ENCODE measurements at places on chromosomes 1 and 21.

- DNase-seq: peak; percentile 51
These were observed at the start of gene PPFIA4 for GRCh38 chr1:203026031-203026665. Gene PPFIA4 (plus strand): TSS chr1:203026491. CDS start chr1:203039009, 12,518 bp downstream.

DNA sequence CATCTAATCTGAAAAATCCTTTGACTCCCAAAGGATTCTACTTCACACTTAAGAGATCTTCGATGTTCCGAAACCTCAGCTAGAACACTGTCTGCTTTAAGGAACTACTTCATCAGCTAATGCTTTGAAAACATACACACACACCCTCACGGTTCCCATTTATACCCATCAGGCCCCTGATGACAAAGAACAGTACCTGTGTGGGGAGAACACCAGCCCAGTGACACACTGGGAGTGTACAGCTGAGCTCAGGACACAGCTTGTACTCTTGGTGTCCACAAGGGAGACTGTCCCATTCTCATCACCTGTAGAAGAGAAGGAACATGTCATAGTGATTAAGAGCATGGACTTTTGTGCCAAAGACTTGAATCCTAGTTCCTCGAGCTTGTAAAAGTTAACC is 6.6 kb downstream of the WDR77 start:
- no peak for DNase-seq

DNA sequence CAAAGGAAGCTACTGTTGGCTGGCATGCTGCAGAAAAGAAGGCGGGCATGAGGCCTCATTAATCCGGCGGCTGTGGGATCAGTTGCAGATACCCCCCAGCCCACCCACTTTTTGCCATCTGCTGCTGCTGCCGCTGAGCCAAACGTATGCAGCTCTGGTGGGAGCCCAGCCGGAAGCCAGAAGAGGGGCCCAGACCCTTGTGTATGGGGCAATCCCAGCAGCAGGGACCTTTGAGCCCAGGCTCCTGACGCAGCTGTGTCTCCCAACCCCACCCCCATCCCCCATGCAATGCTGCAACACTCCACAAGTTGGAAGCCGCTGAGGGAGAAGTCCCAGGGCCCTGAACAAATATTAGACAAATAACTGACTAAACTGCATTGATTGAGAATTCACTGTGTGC is 106.0 kb downstream of the ELAVL4 start:
- DNase-seq: no peak

GRCh38 chr1:244675167-244675566 is 22.2 kb downstream of the DESI2 start:
- no peak for DNase-seq

GRCh38 chr1:108199781-108200686 is at the start of gene SLC25A24:
Gene SLC25A24 (minus strand): TSS chr1:108200343. CDS start chr1:108200138, 205 bp downstream.
- DNase-seq: no peak

- DNase-seq: no peak
These were observed 98.3 kb downstream of the LYPLAL1 start for GRCh38 chr1:219271818-219272535.

DNA sequence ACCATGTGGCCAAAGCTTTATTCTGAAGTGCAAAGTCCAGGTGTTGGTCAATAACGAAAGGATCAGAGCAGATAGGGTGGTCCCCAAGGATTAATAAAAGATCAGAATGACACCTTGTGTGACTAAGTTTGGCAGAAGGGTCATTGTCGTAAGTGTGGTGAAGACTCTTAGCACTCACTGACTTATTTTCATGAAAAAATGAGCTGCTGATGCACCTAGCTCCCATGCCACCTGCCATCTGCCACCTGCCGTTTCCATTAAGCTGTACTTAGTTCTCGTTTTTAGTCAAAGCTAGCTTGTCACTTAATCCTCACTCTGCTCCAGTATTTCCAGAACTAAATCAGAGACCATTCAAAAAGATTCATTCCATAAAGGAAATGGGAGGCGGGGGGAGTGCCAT is 112.6 kb downstream of the SEC16B start:
- DNase-seq: no peak

DNA sequence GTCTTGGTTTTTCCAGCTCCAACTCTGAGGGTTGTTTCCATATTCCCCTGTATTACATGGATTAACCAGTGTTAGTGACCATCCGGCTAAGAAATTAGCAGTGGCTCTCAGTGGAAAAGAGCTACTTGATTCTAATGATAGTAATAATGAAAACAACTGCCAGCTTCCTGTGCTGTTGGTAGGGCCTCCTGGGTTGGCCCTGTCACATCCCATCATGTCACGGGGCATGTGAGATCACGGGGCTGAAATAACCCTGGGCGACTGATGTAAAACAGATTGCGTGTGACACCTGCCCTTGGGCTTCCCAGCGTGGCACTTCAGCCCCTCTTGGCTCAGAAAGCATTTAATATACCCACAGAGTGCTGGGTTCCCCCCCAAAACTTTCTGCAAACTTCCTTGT is 149.0 kb downstream of the ROR1 start:
- no peak for DNase-seq

DNA sequence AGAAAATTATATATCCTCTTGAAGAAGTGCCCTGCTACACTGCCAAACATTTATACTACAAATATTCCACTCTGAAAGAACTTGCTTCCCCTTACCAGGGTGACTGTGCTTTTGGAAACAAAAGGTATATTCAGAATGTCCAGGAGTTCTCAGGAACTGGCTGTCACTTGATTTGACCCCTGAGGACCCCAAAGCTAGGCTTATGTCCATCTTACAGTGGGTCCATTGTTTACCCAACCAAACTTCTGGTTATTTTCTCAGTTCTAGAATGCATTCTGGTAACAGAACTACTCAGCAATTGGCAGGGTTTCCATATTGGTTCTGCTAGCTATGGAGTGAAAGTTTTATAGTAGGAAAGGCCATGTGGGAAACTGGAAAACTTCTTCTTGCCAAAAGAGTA is 207.1 kb upstream of the KCTD3 start:
- no peak for DNase-seq

- DNase-seq: no peak
These were observed 3.1 kb upstream of the WNT9A start for GRCh38 chr1:227950735-227951346.

All from NCI-H2081 treated with DMSO at 0.1 percent for 48 hours (cell line).